ENCODE measurements at places on chromosomes 5 and 9.
A peak's percentile ranks its signal among the peaks of the same experiment; 100 is the strongest.

DNA sequence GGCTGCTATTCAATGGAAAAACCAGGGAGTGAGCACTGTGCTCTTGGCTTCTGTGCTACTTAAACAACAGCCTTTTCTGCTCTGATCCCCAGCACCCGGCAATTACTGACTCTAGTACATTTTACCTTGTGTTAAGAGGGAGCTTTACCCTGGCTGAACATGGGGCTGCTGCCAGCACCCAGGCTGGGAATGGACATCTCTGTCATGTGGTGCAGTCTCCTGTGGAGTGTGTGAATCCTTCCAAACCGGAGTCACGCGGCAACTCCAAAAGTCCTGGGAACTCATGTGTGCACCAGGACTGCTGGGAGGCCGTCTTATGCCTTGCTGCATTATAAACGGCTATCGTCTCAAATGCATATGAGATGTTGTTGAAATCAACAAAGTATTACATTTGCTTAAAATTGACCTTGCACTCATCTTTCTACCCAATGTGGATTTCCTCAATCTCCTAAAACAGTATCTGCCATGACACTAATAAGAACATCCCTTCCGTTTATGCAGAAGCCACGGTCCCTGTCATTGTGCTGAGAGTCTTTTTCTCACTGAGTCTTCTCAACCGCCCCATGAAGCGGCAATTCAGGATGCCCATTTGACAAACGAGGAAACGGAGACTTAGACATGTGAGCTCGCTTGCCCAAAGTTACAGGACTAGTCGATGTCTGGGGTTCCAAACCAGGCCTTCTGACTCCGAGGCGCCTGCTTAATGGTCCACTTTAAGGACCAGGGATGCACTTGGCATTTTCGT, 884 bp upstream of the GSN start:
- DNase-seq, result no peak

DNA sequence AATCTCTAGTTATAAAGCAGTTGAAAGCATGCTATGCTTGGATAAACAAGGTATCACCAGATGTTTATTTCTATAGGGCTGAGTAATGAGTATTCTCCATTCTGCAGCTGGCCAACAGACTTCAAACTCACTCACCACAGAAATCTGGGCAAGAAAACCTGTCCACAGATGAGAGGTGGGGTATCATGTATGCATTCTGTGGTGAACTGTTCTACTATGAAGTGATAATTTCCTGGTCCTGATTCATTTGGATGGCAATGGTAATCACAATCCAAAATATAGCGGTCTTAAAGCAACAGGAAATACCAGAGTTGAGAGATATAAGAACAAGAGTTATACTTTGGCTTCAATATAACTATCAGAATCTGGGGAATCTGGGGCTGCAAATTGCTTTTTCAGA, 65.9 kb upstream of the EFNA5 start:
- DNase-seq, result no peak

GRCh38 chr5:34854459-34855174, 15.7 kb downstream of the TTC23L start:
- DNase-seq, result peak; percentile 53

DNA sequence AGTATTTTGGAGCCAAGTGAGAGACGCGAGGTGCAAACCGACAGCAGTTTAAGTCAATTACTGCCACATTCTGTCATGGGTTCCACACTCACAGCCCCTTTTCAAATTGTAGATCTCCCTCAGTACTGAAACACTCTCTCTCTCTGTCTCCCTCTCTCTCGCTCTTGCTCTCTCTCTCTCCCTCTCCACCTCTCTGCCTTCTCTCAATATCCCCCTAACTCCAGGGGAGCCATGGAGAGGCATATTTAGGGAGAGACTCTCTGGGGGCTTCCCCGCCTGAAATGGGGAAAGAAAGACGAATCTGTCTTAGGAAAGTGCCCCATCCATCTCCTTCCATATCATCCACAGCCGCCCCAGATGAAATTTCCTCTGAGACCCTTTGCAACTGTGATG, 1.6 kb downstream of the BRINP1 start:
- DNase-seq, result no peak

- DNase-seq, result no peak
Observed at GRCh38 chr9:115118879-115119218, 892 bp upstream of the TNC start.

Measured in GM12864 (cell line).